ENCODE measurements at places on chromosomes 4 and X.
A peak's percentile ranks its signal among the peaks of the same experiment; 100 is the strongest.

- peak; percentile 10 for DNase-seq
Measured at GRCh38 chr4:109294006-109294405, 8.5 kb downstream of the COL25A1 start.

DNA sequence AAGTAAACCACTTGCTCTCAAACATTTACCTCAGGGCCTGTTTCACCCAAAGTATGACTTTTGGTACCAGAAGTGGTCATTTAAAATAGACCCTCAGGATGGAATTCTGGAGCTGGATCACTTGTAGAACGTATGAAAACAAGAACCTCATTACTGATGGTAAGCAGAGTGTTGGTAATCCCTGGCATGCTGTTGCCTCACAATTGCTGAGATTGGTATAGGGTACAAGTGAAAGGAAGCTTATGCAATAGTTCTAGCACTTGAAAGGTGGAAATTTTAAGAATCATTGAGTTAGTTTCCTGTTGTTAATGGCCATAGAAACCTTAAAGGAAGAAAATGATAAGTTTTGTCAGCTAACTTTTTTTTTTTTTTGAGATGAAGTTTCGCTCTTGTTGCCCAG lies 22.3 kb upstream of the THOC2 start:
- DNase-seq: no peak

DNA sequence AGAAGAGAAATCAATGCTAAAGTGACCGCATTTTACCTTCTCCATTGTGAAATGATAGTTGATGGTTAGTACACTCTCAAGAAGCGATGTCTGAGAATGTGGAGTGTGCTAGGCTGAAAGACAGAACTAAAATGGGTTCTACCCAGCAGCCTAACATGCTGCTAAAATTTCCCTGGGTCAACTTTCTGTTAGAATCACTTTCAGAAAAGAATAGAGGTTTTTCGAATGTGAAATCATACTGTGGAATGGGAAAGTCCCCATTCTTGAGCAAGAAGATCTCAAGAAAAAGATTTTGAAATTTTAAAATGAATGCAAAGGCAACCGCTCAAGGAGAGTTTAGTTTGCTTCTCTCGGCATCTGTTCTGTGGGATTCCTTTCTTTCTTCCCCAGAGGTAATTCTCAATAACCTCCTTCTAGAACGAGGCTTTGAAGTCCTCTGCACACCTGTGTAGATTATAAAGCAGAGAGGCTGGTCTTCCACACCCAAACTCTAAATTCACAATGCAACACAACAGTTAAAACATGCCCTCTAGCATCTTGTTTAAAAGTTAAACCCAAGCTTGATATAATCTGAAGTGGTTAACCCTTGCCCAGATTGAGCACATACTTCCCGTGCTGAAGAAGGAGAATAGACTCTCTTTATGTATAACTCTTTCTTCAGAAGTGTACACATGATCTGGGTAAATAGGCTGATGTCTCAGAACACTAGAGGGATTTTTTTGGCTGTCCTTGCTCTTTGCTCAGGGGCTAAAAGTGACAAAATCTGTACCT lies 208.7 kb upstream of the KLF3 start:
- DNase-seq: no peak

GRCh38 chr4:187799735-187800134 lies 195.8 kb upstream of the ZFP42 start:
- no peak for DNase-seq

DNA sequence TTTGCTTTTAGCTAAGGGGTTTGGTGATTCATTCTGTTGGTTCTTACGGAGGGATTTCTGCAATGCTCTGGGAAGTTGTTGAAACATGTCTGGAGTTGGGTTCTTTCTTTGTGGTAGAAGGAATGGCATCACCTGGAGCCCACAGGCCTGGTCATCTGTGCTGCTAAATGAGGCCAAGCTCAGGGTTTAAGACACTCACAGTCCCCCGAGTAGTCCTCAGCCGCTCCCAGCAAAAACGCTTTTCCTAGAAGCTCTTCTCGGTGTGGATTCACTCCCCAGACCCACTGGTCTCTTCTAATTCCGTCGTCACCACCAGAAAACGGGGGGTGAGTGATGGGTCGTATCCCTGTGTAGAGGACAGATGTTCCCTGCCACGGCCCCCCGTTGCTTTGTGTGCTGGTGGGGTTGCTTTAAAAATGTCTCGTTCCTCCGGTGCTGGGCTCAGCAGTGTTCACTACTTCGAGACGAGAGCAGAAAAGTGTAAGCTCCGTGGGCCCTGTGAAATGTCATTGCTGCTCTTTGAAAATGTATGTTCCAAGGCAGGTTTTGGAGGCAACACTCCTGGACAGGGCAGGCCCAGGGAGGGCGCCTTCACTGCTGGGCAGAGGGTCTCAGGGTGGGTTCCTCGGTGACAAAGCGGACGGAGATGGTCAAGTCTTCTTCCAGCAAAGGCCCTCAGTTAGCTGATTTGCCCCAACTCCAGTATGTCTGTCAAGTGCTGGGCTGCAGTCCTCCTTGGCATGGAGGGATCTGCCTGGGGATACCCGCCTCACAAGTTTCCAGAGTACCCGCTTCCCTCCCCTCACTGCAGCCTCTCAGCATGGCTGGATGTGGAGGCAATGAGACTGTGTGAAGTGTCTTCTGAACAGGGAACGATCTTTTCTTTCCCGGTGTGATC lies 37.3 kb downstream of the PSAPL1 start:
- DNase-seq: no peak

DNA sequence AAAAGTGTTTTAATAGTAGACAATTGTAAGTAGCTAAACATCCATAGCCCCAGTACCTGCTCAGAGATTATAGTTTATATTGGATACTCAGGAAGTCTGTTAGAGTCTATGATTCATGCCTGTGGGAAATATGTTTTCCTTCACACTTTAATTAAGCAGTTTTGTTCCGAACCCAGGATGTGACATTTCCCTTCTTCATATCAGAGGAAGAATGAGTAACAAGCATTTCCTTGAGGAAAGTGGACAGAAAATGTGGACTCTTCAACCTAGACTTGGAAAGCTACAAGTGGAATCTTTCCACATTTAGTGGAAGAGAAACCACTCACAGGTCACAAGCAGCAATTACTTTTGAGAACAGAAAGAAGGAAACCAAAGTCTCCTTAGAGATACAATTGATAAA lies 419.4 kb downstream of the C4orf33 start:
- DNase-seq: no peak

GRCh38 chr4:87838205-87838604 lies 5.4 kb downstream of the MEPE start:
- no peak for DNase-seq

- no peak for DNase-seq
Measured at GRCh38 chr4:80043541-80043940, 29.5 kb downstream of the ANTXR2 start.

DNA sequence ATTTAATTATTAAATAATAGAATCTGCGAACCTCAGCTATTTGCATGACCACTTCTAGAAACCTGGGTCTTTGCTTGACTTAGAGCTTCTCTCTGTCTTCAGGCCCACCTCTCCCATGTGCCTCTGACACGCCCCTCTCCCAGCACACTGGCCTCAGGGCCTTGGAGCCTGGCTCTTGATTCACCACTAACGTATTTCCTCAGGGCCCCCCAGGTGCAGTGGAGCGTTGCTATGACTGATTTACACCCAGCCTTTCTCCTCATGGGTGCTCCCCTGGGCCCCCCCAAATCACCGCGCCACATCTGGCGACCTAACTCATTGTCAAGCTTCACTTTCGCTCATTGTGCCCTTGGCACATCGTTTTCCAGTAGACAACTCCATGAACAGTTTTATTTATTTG lies 37.9 kb upstream of the TENM3 start:
- no peak for DNase-seq

GRCh38 chrX:13923845-13924244 lies 105.8 kb downstream of the GEMIN8 start:
- no peak for DNase-seq

DNA sequence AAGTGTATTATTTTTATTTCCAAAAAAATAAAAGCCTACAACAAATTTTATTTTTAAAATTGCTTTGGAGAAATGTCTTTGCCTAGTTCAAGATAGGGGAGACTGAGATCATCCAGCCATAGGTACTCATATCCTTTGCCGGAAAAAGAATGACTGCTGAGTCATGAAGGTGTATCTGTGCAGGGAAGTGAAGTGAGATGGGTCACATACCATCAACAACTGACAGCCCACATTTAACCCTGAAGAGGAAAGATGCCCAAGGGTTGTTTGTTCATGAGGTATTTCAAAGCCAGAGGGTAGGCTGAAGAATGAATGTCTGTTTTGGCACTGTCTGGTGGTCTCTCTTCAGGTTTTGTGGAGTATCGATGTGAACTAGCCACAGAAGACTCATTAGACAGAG lies 106.7 kb upstream of the TTC29 start:
- no peak for DNase-seq

- no peak for DNase-seq
Measured at GRCh38 chr4:85733798-85734197, 258.8 kb downstream of the ARHGAP24 start.

GRCh38 chrX:101430457-101431078 lies 22.5 kb downstream of the HNRNPH2 start:
- no peak for DNase-seq

- no peak for DNase-seq
Measured at GRCh38 chr4:74642006-74642405, 152.3 kb downstream of the BTC start.

- no peak for DNase-seq
Measured at GRCh38 chrX:15815779-15816437, 25.6 kb downstream of the ZRSR2 start.

DNA sequence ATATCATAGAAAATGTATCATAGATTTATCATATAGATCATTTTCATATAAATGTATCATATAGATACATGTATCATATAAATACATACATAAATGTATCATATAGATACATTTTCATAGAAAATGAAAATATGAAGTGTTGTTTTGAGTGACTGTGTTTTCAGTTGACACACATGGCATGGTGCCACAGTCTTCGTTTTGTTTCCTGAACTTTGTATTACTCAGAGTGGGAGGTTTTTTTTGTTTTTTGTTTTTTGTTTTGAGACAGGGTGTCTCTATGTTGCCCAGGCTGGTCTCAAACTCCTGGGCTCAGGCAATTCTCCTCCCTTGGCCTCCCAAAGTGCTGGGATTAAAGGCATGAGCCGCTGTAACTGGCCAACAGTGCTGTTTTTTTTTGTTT lies 3.9 kb downstream of the RBM10 start:
- DNase-seq: peak; percentile 14

DNA sequence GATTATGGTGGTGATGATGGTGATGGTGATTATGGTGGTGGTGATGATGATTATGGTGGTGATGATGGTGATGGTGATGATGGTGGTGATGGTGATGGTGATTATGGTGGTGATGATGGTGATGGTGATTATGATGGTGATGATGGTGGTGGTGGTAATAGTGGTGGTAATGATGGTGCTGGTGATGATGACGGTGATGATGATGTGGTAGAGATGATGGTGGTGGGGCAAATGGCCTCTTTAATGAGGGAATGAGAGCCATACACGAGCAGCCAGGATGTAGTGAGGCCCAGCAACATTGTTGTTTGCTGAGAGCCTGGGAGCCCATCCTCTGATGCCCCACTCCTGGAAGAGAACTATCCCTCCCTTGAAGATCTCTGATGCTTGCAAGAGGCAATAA lies 29.0 kb downstream of the HMX1 start:
- DNase-seq: no peak

DNA sequence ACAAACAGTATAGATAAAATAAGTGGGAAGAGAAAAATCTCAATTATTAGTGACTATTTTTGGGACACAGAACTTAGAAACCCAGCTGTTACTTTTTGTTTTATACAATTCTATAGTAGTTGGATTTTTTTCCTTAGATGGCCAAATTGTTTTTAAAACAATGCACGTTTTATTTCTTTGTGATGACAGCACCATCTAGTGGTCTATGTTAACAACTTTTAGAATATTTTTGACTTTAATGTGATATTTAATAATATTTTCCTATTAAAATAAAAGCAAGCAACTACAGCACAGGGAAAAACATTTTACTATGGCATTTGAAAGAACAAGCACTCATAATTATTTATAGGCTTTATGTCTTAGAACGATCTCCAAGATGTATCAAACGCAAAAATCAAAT lies 5.6 kb upstream of the SMIM31 start:
- no peak for DNase-seq

DNA sequence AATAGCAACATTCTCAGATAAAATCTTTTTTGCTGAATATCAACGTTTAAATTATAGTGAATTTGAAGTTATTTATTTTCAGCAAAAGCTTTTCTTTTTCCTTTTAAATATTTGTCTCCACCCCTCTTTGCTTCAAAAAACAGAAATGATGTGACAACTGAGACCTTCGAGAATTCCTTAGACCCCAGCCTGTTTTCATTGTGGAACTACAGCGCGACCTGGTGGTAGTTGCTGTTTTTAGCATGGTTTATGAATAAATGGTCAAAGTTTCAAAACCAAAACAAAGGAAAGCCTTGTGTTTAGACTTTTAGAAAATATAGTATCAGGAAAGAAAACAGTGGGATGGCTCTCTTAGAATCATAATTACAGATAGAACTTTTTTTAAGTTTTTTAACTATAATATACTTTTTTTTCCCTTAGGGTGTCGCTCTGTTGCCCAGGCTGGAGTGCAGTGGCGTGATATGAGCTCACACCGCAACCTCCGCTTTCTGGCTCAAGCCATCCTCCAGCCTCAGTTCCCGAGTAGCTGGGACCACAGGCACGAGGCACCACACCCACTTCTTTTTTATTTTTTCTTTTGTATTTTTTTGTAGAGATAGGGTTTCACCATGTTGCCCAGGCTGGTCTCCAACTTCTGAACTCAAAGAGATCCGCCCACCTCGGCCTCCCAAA lies 26.8 kb upstream of the TMEM184C start:
- DNase-seq: peak; percentile 32
